NCI-H2171 (cell line): ENCODE measurements at places on chromosomes 13 and 19.

GRCh38 chr19:1336079-1336684 lies 47.5 kb upstream of the NDUFS7 start:
- no peak for DNase-seq

DNA sequence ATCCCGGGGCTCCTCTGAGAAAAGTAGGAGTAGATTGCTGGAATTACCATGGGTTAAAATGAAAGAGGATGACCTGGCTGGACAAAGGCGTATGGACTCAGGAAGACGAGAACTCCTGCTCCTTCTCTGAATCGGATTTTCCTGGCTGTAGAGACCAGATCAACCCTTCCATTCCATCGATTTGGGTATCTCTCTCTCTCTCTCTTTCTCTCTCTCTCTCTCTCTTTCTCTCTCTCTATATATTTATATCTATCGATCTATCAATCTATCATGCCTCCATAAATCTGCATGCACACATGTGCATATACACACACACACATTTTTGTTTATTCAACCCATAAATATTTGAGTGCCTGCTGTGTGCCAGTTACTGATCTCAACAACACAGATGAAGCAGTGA lies 234.9 kb downstream of the LMO7 start:
- DNase-seq = no peak

DNA sequence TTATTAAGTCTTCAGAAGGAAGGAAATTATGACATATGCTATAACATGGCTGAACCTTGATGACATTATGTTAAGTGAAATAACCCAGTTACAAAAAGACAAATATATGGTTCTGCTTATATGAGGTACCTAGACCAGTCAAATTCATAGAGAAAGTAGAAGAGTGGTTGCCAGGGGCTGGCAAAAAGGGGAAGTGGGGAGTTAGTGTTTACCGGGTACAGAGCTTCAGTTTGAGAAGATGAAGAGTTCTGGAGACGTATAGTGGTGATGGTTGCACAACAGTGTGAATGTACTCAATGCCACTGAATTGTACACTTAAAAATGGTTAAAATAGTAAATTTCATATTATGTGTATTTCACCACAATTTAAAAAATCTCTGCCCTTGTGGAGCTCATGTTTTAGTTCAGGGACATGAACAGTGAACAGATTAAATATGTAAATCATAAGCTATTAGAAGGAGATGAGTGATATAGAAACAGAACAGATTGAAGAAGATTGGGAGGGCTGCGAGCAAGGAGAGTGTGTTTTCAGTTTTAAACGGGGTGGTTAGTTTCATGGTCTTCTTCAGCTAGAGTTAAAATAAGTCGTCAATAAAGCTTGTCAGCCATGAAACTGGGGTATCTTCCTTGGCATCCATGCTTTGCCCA lies 355.2 kb downstream of the KCNRG start:
- DNase-seq = no peak

- no peak for DNase-seq
Measured at GRCh38 chr19:10109528-10109927, 2.0 kb upstream of the P2RY11 start.

- DNase-seq = no peak
Measured at GRCh38 chr13:106614874-106615273, 46.9 kb upstream of the ARGLU1 start.

GRCh38 chr13:99220199-99220935 lies 19.7 kb downstream of the UBAC2 start:
- DNase-seq = no peak

GRCh38 chr19:55398200-55398925 lies 9.2 kb downstream of the UBE2S start:
- no peak for DNase-seq

GRCh38 chr13:107864543-107865317 lies 350.6 kb downstream of the LIG4 start:
- no peak for DNase-seq

GRCh38 chr13:76651286-76651685 lies 234.9 kb downstream of the KCTD12 start:
- DNase-seq = no peak

DNA sequence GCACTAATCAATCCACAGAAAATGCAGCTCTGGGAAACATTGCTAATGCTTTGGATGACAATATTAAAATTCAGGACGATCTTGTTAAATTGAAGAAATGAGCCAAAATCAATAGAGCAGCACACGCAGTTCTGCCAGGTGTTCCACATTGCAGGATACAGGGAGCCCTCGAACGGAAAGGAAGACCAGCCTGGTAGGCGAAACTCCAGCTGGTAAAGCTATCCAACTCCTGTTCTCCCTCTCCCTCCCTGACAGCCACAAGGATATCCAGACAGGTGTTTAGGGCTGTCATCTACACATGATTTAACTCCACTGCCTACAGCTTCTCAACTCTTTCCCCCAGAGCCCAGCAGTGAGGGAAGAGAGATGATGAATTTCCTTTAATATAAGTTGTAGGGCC lies 67.7 kb downstream of the EPSTI1 start:
- DNase-seq = peak; percentile 10

DNA sequence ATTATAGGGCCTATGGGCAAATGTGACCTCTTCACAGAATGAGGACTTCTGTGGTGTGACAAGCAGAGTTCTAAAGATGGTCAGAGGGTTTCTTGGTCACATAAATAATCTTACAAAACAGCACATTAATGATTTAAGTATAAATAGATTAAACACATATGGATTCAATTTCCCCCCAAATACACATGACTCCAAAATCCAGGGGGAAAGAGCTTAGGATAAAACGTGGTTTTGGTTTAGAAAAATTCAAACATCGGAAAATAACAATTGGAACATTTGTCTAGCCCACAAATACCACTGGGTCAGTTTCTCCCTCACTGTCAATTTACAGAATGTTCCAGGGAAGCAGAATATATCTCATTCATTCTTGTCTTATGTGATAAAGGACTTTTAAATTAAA lies 283.1 kb downstream of the COG6 start:
- DNase-seq = no peak

DNA sequence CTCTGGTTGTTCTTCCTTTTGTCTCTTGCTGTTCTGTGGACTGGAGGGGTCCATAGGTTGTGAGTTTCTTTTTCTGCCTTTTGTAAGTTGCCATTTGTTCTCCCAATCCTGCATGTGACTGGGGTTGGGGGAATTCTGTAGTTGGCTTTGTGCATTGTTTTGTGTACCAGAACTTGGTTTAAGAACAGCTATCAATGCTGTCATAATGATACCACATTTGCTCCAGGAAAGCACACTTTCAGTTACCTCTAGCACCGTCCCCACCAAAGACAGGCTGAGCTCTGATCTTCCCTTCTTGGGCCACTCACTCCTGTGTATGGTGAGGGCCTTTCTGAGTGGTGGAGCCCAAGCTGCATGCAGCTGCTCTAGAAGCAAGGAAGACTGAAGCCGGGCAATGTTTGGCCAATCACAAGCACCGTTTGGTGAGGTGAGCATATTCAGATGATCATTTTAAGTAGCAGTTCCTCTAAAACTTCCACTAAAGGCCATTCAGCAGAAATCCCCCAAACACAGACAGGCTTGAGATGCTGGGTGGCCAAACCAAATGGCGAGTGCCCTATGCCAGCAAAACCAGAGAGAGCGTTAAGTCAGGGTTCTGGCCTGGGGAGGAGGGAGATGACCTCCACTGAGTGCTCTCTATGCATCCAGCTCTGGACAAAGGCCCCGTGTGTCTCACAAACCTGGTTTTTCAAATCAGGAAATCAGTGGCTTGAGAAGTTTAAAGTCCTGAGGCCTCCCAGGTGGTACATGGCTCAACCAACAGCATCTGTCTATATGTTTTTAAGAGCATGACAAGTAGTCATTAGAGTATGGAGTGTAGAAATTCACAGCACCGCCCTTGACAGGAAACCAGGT lies 120.7 kb upstream of the SPATA13 start:
- DNase-seq = no peak

DNA sequence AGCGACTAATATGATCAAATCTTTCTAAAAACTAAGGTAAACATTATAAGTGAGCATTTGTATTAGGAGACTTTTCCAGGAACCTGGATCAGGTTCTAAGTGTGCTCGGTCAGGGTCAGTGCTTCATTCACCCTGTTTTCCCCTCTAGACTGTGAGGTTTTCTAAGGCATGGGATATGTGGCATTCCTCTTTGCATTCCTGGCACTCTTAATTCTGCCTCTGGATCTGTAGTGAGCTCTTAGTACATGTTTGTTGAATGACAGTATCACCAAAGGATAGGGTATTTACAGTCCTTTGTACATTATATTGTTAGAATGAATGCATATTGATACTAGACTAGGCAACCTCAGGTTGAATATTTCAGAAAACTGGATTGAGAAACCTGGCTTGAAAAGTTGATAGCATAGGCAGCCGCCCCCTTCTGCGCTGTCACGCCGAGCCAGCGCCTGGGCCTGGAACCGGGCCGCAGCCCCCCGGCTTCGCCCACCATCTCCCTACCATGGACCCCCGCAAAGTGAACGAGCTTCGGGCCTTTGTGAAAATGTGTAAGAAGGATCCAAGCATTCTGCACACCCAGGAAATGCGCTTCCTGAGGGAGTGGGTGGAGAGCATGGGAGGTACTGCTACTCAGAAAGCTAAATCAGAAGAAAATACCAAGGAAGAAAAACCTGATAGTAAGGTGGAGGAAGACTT lies 156.5 kb downstream of the KCNRG start:
- DNase-seq = no peak

GRCh38 chr13:66344805-66345517 lies 885.2 kb downstream of the PCDH9 start:
- no peak for DNase-seq

DNA sequence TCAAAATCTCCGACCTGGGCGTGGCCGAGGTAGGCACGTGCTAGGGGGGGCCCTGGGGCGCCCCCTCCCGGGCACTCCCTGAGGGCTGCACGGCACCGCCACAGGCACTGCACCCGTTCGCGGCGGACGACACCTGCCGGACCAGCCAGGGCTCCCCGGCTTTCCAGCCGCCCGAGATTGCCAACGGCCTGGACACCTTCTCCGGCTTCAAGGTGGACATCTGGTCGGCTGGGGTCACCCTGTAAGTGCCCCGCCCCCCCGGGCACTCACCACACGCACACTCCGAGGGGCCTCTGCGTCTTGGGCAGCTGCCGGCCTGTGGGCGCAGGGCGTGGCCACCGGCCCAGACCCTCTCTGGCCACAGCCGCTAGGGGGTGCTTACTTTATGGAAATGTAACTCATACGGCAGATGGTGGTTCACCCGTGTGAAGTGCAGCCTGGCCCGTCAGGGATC lies 14.9 kb downstream of the STK11 start:
- DNase-seq = no peak

- DNase-seq = peak; percentile 85
Measured at GRCh38 chr13:76522083-76522755, 364.0 kb downstream of the KCTD12 start.

DNA sequence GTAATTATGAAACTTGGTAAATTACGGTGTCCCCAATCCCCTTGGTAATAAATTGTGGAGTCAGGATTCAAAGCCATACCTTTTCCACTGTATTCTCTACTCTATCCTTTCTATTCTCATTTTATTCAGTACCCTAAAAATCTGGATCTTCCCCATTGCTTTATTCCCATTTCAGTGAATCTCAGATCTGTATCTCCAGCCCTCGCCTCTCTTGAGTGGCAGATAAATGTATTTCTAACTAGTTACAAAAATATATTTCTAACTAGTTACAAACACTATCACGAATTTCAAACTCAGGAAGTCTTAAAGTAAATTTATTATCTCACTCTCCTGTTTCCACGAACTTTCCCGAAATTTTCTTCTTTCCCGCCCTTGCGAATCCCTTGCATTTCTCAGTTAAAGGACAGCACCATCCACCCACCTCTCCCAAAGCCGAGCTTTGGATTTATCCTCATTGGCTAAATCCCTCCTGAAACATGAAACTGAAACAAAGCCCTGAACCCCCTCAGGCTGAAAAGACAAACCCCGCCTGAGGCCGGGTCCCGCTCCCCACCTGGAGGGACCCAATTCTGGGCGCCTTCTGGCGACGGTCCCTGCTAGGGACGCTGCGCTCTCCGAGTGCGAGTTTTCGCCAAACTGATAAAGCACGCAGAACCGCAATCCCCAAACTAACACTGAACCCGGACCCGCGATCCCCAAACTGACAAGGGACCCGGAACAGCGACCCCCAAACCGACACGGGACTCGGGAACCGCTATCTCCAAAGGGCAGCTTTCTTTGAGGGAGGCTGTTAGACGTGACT lies 164.3 kb upstream of the PABPC3 start:
- no peak for DNase-seq

DNA sequence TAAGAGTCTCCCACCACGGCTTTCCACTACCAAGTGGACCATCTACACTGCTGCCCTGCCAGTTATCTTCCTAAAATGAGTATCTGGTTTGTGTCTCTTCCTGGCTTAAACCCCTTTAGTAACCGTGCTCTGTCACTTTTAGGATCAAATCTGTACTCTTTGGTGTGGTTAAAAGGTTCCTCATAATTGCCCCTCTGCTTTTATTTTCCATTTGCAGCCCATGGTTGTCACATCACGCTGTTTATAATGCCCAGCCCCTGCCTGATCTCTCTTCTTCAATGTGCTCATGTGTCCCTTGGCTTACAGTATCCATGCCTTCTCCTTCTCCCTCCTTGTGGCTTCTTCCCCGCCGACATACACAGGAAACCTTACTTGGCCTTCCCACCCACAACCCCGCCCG lies 100.1 kb downstream of the DGKH start:
- DNase-seq = no peak

GRCh38 chr13:113963376-113963775 lies 10.5 kb downstream of the C13orf46 start:
- DNase-seq = no peak

GRCh38 chr19:35843676-35844481 lies 8.4 kb downstream of the NPHS1 start:
- peak; percentile 9 for DNase-seq

GRCh38 chr13:100546713-100547405 lies 41.7 kb downstream of the GGACT start:
- DNase-seq = no peak

DNA sequence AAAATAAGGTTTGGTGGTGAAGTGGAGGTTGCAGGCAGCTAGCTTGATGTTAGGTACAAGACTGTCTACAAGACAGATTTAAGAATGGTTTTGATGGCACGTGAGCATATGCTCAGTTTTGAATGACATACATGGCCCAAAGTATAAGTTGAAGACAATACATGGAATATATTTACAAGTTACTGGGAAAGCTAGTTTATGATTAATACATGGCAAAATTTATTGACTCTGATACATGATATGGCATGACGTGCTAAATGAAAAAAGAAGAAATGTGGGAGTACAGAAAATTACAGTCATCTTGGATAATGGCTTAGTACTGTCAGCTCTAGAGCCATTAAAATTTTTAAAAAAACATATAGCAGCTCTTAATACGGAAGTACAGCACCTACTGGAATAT lies 4.4 kb downstream of the KLF5 start:
- DNase-seq = no peak

- no peak for DNase-seq
Measured at GRCh38 chr19:55189403-55189835, 9.3 kb upstream of the SYT5 start.

- no peak for DNase-seq
Measured at GRCh38 chr13:49366841-49367240, 77.0 kb downstream of the CAB39L start.

DNA sequence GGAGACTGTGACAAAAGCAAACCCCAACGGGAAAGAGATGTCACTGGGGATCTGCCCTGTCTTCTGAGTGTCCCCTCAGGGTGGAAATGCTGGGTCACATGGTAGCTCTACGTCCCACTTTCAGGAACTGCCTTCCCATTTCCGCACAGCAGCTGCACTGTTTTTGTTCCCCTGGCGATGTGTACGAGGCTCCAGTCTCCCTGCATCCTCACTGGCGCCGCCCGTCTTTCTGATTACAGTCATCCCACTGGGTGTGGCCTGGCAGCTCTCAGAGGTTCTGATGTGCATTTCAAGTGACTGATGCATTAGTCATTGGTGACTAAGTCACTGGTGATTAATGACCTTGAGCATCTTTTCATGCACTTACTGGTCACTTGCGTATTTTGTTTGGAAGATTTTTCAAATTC lies 21.2 kb downstream of the PCID2 start:
- no peak for DNase-seq
